ENCODE measurements at places on chromosomes 4 and X.

DNA sequence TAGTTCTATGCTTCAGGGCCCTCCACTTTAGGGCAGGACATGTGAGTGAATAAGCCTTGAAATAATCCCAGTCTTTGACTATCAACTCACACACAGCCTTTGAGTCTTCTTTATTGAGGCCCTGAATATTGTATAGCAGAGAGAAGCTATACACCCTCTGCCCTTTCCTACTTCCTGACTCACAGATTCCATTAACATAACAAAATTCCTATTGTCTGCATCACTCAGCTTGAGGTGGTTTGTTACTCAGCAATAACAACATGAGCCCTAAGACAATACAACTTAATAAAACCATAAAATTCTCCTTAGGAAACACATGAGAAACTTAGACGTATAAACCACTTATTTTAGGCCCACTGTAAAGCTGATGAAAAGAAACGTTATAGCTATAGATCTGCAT is 680.3 kb upstream of the DIAPH2 start:
- no peak for DNase-seq

- DNase-seq, result no peak
Observed at GRCh38 chr4:40586034-40586433, 43.6 kb downstream of the RBM47 start.

DNA sequence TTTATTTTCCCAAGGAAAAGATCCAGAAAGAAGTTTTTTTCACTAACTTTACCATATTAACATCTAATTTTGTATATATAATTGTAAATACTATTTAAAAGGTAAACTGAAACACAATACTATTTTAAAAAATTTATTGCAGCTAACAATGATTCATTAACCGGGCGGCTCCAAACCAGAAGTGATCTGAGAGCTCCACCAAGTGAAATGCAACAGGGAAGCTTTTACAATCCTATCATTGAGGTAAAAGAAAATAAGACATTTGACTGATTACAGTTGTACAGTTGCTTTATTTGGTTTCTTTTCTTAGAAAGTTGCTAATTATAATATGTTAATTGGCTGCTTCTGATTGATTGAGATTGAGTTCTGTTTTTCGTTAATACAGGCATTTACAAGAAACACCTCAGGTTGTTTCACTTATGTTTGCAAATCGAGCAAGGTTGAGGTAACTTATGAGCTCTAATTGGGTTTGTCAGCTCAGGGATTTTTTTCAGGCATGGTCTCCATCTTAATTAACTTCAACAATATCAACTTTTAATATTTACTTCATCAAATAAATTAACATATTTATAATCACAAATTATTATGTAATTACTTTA is 220.2 kb upstream of the UGT8 start:
- no peak for DNase-seq

GRCh38 chrX:103513476-103514108 is 5.7 kb downstream of the RAB40A start:
- no peak for DNase-seq

- DNase-seq, result no peak
Observed at GRCh38 chrX:153874366-153875125, 11.4 kb downstream of the L1CAM start.

GRCh38 chr4:8384397-8385060 is 56.0 kb downstream of the ACOX3 start:
- no peak for DNase-seq

DNA sequence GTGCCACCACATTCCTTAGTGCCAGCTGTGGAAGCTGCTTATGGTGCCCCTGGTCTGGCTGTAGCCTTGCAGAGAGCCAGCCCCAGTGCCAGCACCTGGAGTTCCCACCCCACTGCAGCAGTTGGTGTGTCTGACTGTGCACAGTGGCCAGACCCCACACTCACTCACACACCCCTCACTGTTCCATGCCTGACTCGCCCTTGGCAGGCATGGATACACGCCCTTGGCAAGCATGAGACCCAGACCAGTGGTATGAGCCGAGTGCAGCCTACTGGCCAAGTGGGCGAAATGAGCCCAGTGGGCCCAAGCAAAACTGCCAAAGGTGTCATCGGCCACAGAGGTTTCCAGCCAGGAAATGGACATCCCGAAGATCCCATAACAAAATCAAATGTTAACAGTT is 27.4 kb downstream of the NAA11 start:
- no peak for DNase-seq

DNA sequence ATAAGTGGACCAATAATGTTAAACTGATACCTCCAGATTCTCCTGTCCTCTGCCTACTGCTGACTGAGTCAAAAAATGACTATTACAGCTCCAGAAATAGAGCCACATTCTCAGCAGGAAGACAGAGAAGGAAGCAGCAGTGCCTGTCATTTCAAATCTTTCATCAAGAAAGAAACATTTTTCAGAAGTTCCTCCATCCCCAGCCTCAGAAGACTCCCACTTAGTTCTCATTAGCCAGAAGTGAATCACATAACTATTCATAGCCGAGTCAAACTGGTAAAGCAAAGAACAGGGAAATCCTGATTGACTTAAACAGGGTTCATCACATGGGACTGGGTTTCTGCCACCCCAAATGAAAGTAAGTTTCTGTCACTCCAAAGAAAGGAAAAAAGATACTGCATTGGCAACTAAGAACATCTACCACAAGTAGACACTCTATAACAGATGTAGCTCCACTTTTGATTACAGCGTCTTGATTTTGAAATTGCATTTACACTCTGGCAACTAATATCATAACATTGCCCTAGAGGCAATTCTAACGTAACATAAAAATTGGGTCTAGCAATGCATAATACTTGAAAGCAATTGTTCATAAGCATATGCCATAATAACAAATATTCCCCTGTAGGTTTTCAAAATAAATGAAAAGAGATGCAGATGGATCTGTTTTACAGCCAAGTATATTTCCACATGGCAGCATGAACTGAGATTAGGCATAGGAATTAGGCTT is 599.8 kb downstream of the GALNTL6 start:
- no peak for DNase-seq

- no peak for DNase-seq
Observed at GRCh38 chr4:57333684-57334083, 223.5 kb upstream of the IGFBP7 start.

DNA sequence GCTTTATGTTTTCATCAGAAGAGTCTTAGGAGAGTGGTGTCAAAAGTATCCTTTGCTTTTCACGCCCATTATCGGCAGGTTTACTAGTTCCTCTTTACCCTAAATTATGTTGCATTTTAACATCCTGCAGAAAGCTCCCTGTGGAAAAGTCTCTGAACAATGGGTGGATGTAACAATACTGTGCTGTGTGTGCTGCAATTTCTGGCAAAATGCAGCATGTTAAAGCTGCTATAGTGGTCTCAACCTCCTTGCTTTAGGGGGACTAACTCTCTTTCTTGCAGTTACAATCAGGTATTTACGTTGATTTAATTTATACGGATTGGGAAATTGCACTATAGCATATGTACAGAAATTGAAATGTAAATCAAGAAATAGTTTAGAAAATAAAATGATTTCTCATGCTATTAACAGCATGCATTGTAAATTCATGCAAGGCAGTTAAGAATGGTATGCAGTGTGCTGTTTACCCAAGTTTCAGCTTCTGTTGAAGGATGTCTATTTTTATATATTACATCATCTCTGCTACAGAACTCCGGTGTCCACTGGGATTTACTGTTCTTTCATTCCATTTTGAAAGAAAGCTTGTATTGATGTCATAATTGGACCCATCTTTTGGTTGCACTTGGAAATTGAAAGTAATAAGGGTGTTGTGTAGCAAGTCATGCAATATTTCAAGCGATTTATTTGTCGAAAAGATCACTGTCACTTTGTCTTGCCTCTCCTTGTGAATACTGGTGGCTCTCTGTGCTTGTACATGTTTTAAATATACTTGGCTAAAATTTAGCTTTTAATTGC is 145.7 kb downstream of the RAPGEF2 start:
- DNase-seq, result no peak

GRCh38 chr4:141107927-141108326 is 25.3 kb downstream of the RNF150 start:
- DNase-seq, result no peak

DNA sequence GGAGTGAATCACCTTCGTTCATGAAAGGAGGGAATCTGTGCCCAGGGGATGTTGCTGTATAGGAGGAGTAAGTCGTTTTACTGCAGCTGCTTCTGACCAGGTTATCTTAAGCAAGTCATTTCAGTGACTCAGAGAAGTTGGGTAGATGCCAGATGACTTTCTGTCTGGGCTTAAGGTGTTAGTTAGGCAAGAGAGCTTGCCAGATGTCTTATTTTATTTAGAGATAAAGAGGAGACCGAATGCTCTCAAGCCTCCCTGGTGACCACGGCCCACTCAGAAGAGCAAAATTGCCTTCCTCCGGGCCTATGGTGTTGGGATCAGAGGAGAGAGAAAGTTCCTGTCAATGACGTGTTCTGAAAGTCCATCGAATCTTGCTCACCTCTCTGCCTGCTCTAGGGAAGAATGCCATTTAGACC is 16.3 kb upstream of the ZNF827 start:
- DNase-seq, result no peak

GRCh38 chrX:119753639-119754257 is 4.6 kb upstream of the SOWAHD start:
- no peak for DNase-seq

GRCh38 chr4:44446801-44447562 is 1.6 kb downstream of the KCTD8 start:
- no peak for DNase-seq

DNA sequence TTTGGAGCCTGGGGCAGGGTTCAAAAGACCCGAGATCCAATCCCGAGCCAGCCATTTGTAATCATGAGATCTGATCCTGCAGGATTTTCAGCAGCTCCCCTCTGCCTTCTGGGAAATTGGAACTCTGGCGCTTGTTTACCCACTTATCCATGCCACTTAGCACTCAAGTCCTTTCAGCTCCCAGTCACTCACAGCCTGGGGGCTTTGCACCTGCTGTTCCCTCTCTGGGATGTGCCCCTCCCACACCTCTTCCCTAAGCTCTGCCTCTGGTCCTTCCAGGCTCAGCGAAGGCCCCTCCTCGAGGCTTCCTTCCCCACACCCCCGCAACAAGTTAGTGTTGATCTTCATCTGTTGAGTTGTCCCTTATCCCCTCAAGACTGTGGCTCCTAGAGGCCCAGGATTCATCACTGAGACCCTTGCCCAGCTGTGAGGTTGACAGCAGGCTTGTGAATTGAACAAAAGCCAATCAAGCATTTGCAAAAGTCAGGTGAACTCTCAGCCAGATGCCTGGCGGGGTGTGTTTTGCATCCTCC is 99.1 kb upstream of the AFAP1 start:
- DNase-seq, result no peak

DNA sequence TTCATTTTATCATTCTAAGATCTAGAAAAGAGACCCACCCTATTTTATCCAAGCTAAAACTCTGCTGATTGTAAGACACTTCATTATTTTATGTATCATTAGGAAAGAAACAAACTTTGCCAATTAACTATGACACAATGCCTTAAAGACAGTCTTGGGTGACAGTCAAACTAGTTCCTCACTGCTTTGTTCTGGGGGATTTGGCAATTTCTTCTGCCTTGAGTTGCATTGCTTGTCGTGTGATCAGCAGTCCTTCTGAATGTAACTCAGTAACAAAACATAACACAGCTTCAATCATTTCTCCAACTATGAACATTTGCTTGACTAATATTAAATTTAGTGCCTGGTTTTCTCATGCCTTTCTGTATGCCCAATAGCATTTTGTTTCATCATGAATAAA is 577.9 kb upstream of the DIPK2B start:
- DNase-seq, result no peak

GRCh38 chrX:41047878-41048534 is 37.2 kb upstream of the USP9X start:
- DNase-seq, result no peak

GRCh38 chr4:150501983-150502382 is 80.0 kb upstream of the MAB21L2 start:
- no peak for DNase-seq

DNA sequence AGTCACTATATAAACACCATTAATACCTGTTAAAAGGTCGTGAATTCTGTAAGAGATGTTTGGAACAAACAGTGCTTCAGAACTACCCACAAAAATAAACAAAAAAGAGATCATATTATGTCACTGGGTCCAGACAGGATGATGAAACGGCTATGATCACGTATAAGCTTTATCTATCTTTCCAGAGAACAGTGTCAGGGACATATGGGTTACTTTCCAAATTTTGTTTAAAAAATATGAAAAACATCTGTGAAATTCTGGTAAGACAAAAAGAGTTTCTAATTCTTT is 90.0 kb downstream of the SORBS2 start:
- no peak for DNase-seq

DNA sequence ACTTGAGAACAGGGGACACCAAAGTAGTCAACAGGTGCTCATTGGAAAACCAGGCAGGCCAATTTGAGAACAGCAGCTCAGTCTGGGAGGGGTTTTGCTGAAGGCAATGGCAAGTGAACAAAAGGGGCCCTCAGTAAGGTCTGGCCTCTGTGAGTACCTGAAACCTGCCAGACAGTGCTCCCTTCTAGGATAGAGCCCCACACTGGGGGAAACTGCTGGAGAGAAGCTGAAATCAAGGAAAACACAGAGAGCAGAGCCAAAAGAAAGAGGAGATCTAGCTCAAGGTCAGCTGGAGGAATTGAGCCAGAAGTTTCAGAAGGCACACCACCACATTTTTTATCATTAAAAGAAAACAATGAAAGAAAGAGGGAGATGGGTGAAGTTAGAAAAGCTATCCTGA is 28.2 kb downstream of the PNMA6E start:
- DNase-seq, result no peak

DNA sequence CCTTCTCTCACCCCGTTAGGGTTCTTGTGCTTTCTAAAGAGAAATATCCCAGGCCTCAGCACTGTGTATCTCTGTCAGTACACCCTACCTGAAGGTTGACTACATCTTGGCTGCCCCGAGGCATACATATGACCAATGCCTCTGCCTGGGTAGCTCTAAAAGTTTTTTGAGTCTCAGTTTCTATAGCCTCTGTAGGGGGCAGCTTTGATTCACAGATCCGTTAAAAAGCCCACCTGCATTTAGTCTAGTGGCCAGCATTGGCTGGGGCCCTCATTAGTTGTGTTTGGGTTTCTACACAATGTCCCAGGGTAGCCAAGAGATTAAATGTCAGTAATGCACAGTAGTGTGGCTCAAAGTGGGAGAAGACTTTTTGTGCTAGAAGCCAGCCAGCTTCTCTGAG is 151.1 kb downstream of the CFAP299 start:
- DNase-seq, result no peak

DNA sequence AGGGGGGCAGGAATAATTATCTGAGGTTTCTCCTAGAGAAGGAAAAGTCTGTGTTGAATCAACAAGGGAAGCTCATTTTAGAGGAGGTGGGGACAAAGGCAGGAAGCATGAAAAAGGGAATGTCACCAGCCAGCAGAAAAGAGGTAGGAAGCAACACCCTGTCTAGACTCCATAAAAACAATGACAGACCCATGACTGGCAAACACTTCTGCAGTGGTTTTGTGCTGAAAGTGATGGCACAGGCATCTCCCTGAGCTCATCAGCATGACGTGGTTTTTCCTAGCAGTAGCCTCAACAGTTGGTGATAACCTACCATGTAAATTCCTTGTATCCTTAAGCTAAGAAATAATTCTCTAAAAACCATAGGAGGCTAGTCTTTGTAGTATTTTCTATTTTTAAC is 110.7 kb upstream of the GALNT7 start:
- DNase-seq, result no peak

Measured in right renal cortex interstitium (tissue), 3 donors.